ENCODE measurements at places on chromosomes 4 and X.

- no peak for DNase-seq
These were observed 374.2 kb upstream of the SMIM31 start for GRCh38 chr4:164379694-164380093.

- DNase-seq = no peak
These were observed 41.9 kb downstream of the HADH start for GRCh38 chr4:108031427-108032083.

DNA sequence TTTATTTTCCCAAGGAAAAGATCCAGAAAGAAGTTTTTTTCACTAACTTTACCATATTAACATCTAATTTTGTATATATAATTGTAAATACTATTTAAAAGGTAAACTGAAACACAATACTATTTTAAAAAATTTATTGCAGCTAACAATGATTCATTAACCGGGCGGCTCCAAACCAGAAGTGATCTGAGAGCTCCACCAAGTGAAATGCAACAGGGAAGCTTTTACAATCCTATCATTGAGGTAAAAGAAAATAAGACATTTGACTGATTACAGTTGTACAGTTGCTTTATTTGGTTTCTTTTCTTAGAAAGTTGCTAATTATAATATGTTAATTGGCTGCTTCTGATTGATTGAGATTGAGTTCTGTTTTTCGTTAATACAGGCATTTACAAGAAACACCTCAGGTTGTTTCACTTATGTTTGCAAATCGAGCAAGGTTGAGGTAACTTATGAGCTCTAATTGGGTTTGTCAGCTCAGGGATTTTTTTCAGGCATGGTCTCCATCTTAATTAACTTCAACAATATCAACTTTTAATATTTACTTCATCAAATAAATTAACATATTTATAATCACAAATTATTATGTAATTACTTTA lies 220.2 kb upstream of the UGT8 start:
- DNase-seq = no peak

DNA sequence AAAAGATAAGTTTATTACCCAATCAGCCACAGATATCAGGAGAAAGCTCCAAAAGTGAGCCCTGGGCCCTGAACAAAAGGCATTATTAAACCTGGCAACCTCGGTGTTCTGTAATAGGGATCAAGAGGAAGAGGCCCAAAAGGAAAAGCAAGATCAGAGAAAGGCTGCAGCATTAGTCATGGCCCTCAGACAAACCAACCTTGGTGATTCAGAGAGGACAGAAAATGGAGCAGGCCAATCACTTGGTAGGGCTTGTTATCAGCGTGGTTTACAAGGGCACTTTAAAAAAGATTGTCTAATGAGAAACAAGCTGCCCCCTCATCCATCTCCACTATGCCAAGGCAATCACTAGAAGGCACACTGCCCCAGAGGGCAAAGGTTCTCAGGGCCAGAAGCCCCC lies 75.7 kb downstream of the AGTR2 start:
- no peak for DNase-seq

DNA sequence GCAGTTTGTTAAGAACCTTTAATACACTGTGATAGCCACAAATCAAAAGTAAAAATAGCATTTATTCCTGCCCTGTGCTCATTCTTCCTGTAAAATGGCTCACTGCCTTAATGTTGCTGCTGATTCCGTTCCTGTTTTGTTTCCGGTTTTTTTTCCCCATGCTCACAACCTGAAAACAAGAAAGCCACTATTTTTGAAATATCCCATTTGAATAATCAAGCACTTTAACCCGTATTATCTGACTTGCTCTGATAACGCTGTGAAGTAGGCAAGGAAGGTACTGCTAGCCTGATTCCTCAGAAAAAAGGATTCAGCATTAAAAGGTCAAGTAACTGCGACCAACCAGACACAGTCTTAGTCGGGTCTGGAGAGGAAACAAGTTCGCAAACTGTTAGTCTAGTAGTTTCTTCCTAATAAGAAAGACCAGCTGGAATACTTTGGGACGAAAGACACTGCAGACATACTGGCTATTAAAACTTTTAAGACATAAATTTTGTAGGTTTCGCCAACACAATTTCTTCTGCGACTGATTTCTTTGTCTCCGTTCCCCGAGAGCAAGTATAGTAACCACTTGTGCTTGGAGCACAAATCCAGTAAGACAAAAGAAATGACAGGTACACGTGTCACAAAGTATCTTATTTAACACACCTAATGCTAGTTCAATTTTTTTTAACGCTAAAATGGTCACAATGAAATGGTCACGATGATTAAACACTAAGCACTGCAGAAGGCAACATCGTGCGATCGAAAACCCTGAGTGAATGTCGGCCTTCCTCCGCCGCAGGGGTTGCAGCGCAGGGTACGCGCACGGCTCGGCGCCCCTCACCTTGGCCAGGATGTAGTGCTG lies 802 bp downstream of the COX18 start:
- no peak for DNase-seq

- no peak for DNase-seq
These were observed 28.1 kb upstream of the HPRT1 start for GRCh38 chrX:134431894-134432293.

DNA sequence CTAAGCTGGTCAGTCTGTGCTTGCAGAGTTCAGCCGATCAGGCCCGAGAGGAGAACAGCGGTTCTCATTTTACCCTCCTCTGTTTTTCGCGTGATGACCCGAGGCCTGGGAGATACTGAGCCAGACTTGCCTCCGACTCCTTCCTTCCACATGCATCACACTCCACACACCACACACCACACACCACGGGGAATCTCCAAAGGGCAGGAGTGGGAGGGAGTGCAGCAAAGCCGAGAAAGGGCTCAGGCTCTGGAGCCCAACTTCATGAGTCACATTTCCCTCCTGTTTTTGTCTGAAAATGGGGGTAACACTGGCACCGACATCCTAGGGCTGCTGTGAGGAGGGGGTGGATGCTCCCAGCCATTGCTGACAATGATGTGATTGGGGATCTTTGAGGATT lies 38.9 kb downstream of the TKTL1 start:
- no peak for DNase-seq

DNA sequence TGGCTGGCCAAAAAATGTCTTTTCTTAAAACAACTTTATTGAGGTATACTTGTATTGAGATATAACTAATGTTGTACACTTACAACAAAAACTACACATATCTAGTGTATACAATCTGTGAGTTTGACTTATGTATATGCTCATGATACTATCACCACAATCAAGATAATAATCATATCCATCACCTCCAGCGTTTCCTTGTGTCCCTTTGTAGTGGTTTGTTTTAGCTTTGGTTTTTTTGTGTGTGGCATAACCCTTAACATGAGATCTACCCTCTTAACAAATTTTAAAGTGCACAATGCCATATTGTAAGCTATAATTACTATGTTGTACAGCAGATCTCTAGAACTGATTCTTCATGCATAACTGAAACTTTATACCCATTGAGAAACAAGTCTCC lies 13.4 kb upstream of the PCSK1N start:
- DNase-seq = no peak

DNA sequence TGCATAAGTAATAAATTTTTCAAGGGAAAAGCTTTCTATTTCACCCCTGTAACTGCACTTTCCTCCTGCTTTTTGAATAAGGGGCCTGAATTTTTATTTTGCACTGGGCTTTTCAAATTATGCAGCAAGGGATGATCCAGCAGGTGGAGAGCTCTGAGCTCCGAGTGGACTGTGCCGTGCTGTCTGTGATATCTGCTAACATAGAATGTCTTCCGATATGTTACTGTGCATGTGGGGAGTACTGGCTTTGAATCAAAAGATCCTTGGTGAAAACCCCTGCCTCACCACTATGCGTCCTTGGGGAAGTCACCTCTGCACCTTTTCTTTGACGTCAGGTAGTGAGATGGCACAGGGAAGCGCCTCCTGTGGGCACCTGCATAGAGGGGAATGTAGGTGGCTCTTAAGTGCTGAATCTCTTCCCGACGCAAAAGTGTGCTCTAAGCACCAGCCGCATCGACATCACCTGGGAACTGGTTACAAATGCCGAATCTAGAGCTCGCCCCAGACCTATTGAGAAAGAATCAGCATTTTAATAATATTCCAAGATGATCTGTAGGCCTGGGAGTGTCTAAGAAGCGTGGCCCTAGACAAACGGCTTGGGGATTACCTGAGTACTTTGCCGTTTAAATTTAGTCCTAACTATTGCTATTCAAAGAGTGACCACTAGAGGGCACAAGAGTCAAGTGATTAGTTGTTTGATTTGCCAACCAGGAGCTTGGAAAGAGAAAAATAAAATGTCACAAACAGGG lies 19.2 kb upstream of the WFS1 start:
- no peak for DNase-seq

DNA sequence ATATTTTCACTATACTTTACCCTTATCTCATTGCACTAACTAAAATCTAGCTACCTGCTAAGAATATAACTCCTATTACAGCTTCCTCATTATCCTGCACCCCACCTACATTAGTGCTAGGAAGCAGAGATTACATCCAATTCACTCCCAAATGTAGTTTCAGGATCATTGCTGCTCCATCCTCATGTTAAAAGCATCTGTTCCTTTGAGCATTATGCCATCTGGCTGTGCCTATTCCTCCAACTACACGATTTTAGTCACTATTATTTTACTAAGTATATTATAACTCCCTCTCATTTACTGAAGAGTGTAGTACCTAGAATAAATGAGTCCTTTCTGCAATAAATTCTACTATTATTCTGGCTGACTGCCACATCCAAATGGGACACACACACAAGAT lies 1586.9 kb downstream of the TECRL start:
- no peak for DNase-seq

DNA sequence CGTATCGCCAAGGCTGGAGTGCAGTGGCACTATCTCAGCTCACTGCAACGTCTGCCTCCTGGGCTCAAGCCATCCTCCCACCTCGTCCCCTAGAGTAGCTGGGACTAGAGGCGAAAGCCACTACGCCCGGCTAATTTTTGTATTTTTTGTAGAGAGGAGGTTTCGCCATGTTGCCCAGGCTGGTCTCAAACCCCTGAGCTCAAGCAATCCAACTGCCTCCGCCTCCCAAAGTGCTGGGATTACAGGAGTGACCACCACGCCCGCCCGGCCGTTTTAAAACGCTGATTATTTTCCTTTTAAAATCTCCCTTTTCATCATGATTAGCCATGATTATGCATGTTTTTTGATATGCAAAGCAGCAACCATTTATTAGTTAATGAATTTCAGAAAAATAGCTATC lies 2.2 kb downstream of the N4BP2 start:
- no peak for DNase-seq

DNA sequence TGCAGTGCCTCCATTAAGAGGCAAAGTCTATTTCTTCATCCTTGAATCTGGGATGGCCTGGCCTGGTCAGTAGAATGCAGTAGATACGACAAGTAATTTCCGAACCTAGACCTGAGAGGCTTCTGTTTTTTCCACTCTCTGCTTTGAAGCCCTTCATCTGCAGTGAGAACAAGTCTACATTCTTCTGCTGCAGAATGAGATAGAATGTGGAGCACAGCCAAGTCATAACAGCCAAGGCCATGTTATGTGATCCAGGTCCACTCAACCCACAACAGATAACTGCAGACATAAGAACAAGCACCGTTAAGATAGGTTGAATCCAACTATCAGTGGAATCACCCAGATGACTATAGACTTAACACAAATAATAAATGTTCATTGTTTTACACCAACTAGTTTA lies 1297.7 kb downstream of the C4orf33 start:
- no peak for DNase-seq

DNA sequence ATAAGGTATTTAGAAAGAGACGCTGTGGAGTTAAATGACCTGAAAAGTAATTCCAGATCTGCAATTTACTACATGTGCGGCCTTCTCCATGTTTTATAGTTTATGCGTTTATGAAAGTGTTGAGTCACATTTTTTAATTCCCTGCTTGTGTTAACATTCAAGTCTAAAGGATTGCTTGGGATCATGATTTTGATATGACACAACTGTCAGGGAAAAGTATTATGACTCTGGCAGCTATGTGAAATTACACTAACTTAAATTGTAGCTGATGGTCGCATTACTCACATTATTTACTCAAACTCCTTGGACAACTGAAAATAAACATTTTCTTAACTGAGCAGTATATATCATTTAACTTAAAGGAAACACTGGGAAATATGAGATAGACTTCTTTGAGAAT lies 14.3 kb upstream of the GABRB1 start:
- no peak for DNase-seq

DNA sequence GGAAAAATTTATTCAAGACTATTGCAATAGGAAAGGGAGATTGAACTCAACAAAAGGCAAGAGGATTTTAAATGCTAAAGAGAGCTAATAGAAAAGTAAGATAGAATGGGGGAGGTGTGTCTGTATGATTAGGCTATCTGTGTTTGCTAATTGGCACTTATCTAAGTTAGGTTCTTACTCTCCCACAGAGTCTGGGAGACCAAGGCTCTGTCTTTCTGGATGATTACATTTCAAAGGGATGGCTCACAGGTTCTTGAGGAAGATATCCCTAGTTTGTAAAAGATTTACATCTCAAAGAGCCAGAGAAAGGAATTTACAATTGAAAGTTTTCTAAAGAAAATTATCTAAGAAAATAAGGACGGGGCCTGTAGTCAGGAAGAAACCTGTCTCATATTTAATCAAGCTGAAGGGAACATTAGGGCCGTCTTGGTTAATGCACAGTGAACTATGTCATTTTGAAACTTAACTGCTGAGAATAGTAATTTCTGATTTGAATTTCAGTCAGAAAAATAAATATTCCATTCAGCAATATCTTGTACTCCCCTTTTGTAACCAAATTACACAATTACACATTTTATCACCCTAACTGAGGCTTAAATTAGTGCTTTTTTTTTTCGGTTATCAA lies 75.8 kb downstream of the MAGEB10 start:
- no peak for DNase-seq

- no peak for DNase-seq
These were observed 5.4 kb downstream of the RAB9A start for GRCh38 chrX:13694359-13694758.

DNA sequence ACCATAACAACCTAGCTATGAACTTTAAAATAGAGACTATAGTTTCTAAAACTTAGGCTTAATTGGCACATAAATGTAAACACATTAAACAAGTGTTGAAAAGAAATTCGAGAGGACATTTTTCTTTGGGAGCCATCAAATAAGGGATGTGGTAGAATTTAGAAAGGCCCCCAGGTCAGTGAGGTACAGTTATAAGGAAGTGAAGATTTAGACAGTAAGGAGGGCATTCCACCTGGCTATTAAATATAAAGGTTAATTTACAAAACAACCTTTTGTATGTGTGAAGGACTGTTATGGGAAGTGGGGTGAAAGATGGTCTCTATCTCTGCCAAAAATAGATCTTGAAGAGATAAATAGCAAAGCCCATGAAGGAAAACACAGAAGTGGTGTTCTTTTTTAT lies 83.9 kb downstream of the AFF1 start:
- DNase-seq = no peak

GRCh38 chrX:30577362-30577991 lies at the start of gene TASL:
TSS of gene TASL (minus strand) at chrX:30577766. CDS start at chrX:30560355, 17,411 bp downstream.
- no peak for DNase-seq

Measured in cerebellar nuclear complex (tissue), 1 donor.